Left ventricle myocardium superior (tissue), 1 donor: ENCODE measurements at places on chromosomes 12 and 14. TPM values are rescaled to one million over a fixed set of nuclear protein-coding genes. Genes with fewer than 3 reads are reported as not detected.

FUT8 gene
- total RNA-seq = 11.5 TPM

DNA sequence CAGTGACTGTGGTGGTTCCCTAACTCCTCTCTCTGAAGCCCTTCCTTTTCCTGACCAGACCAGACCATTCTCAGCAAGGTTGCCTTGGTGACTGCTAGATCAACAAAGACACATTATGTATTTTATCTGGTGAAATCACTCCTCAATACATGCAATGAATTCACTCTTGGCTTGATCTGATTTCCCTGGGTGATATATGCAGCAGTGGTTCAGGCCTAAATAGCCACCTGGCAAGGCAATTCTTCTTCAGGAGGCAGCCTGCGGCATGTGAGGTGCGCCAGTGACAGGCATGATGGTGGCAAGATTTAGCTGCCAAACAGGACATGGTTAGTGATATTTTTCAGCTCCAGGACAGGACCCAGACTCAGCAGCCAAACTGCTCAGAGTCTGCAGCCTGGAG is 350.3 kb upstream of the CCDC196 start:
- no peak for DNase-seq

DNA sequence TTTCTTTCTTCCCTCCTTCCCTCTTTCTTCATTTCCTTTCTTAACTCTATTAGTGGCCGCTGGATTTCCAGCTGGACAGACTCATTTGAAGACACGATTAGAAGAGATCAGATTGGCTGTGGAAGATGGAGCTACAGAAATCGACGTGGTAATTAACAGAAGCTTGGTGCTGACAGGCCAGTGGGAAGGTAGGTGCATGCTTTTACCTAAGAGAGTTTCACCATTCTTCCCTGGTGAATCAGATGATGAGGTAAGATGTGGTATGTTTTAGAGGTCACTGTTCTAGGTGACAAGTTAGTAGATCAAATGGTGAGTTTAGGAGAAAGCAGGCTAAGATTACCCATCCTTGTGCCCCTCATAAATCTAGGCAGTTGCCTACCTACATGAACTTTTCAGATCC is 51.6 kb downstream of the DERA start:
- DNase-seq = no peak

GRCh38 chr12:65232476-65233077 is 45.9 kb upstream of the MSRB3 start:
- no peak for DNase-seq

GRCh38 chr12:20716037-20716436 is 20.9 kb downstream of the SLCO1C1 start:
- no peak for DNase-seq

OLR1 gene
- total RNA-seq = 0.64 TPM
